ENCODE measurements at places on chromosomes 16 and 17. TPM values are rescaled to one million over a fixed set of nuclear protein-coding genes. Genes with fewer than 3 reads are reported as not detected.

GRCh38 chr17:82544431-82545070 lies 25.0 kb downstream of the FOXK2 start:
- DNase-seq, result no peak

DNA sequence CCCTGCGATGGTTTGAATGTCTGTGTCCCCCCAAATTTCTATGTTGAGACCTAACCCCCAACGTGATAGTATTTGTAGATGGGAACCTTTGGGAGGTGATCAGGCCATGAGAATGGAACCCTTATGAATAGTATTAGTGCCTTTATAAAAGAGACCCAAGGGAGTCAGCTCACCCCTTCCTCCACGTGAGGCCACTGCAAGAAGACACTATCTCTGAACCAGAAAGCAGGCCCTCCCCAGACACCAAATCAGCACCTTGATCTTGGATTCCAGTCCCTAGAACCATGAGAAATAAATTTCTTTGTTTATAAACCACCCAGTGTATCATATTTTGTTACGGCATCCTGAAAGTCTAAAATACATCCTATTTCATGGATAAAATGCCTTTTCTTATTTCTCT lies 64.4 kb upstream of the LRRC37A3 start:
- DNase-seq, result no peak

GRCh38 chr17:82314012-82314726 lies 3.2 kb downstream of the CD7 start:
- no peak for DNase-seq

DNA sequence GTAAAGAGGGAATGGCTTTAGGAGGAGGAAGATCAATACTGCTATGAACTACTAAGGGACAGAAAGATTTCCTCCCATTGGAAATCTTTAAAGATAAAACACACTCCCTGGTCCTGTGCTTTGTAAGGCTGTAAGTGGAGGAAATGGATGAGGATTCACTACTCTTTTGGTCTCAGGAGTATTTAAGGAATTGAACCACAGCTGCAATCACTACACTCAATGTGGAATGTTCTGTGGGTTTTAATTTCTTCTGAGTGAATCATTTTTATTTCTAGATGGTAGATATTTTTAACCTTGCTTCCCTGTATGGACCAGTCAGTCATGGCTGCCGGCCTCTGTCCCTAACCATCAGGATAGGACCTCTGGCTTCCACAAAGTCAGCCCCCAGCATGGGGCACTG lies 65.6 kb downstream of the SDR42E1 start:
- peak; percentile 78 for DNase-seq

DNA sequence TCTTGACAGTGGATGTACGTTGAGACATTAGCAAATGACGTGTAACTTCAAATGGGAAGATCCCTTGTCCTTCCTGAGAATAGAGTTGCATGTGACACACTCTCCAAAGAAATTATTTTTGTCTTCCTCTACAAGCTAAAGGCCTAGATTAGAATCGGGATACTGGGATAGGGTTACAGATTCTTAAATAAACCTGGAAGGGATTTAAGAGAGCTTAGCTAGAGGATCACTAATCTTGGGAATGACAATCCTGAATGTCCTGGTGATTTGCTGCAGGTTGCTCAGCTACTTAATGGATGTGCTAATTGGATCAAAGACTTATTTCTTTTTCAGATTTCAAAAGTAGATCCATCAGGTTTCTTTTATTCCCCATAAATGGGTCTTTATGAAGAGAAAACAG lies 101.9 kb downstream of the KCNJ2 start:
- no peak for DNase-seq

DNA sequence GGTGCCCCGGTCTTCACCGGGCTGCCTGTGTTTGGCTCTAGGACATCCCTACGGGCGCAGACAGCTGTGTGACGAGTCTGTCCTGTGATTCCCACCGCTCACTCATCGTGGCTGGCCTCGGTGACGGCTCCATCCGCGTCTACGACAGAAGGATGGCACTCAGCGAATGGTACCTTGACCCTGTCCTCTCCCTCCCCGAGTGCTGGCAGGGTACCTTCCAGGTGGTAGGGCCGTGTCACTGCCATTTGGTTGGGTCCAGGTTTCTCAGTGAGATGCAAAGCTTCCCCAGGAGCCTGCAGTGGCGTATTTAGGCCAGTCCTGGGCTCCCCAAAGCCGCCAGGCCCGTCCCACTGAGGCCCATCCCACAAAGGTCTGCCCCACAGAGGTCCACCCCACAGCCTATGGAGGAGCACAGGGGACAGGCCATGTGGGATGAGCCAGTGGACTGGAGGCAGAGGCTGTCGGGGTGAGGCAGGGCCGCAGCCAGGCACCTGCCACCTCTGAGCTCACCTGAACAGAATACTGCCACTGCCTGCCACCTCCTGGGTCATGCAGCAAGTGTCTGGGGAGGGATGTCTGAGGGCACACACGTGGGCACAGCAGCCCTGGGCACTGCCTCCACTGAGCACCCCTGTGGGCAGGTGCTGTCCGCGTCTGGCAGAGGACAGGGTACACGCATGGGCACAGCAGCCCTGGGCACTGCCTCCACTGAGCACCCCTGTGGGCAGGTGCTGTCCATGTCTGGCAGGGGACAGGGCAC lies 31.4 kb upstream of the CHMP6 start:
- no peak for DNase-seq

DNA sequence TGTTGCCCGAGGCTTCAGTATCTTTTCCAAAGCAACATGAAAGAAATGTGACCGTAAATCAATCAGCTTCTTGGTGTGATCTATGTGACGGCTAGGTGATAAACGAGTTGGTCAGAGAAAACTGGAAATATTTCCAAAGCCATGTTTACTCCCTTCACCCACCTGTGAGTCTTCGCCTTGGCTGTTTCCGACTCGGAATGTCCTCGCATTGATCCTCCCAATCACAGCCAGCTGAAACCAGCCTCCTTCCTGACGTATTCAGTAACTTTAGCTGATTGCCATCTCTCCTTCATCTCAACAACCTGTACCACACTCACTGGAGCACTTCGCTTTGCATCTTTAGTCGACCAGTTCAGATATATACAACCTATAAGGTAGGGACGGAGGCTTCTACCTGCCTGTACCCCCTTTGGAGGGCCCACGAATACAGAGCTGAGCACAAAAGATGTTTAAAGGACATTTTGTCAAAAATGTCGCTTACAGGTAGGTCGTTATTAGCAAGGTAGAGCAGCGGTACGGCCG lies 705 bp downstream of the KRABD2 start:
- no peak for DNase-seq

- no peak for DNase-seq
Measured at GRCh38 chr16:62406387-62406786, 370.1 kb upstream of the CDH8 start.

DNA sequence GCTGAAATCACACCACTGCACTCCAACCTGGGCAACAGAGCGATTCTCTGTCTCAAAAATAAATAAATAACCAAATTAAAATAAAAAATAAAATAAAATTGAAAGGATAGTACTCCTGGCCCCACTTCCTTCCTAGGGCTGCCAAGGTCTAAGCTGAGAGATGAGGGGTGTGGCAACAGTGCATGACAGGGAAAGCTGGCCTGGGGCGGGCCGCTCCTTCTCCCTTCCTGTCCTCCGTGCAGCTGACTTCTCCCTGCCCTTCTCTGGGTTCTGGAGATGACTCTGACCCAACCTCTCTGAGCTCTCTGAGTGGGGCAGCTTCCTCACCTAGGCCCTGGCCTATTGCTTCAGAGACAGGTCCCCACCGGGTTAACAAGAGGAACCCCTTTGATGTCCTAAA lies 8.7 kb upstream of the SLC25A39 start:
- DNase-seq, result no peak

DNA sequence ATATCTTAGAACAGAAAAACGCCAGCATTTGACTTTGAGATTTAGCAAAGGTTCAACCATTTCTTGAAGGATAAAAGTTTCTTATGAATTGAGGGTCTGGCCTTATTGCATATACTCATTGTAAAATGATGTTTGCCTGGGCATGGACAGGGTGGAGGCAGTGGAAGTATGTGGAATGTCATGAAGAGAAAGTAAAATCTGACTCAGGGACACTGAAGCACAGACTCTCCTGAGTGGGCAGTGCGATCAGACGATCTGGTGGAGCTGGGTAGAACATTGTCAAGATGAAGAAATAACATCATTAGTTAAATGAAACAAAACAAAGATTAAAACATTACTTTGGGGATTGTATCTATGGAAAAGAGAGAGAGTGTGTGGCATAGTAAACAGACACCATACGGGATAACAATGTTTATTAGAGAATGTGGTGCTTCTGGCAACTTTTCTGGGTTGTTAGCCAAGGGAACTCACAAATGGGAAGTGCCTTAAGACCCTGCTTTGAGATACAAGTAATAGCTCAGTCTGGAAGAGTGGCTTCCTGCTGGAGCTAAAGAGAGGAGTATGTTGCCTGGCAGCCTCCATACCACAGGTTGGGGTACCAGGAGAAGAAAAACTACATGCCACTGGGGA lies 4.4 kb downstream of the MAP3K3 start:
- peak; percentile 9 for DNase-seq

DNA sequence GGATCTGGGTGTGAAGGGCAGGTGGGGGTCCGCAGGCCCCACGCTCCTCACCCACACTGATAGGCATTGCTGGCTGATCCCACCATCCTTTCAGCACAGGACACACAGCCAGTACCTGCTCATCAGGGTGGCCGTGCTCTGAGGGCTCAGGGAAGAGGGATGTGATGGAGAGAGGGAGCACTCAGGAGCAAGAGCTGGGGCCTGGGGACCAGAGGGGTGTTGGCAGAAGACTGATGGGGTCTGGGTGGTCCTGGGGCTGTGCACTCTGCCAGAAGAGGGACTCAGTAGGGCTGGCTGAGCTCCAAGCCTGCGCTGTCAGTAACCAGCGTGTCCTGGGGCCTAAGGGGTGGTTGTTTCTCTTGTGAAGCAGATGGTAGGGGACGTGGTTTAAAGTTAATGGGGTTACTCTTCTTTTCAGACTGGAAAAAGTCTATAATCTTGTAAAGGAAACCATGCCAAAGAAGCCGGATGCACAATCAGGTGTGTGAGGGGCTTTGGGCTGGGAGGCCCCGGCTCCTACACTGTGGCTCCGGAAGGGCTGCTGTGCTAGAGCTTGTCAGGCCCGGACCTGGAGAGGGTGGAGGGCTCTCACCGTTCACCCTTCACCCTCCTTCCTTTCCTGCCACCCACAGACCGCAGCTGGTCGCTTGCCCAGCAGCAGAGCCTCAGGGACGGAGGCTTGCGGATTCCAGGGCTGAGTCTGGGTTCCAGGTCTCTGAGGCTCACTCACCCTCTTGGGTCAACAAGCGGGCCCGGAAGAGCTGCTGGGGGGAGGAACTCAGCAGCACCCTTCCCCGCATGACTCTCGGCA lies 27.8 kb downstream of the POLR3E start:
- DNase-seq, result no peak

DNA sequence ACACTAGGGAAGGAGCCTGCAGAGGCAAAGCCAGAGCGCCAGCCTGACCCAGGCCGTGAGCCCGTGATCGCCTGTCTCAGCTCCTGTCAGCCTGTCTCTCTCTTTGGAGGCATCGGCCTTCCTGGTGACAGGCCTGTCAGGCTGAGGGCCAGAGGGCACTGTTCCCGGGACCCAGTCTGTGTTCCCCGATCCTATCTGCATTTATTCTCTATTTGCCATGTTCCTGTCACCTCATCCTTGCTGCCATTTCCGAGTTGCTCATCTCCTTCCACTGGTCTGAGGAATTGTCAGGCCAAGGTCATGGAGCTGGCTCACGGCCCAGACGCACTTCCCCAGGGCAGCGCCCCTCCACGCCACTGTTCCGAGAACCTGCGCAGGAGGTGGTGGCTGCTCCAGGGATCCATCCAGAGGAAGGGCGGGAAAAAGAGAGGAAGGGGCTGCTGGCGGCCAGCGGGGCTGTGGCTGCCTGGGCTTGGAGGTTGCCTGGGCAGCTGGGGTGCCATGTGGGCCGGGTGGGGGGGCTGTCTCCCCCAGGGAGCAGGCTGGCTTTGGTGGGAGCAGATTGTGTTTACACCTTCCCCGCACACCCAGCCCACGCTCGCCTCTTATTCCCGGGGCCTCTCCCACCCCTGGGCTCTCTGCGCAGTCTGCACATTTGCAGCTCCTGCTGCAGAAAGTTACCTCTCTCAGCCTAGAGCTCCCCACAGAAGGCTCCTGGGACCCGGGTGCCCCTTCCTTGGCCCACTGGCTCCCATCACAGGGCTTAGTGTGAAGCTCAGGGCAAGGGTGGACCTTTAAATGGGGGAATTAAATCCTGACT lies 4.9 kb downstream of the PRCD start:
- DNase-seq, result no peak

- no peak for DNase-seq
Measured at GRCh38 chr17:66749217-66749832, 85.6 kb upstream of the CACNG5 start.

- peak; percentile 40 for DNase-seq
Measured at GRCh38 chr16:77918809-77919707, 103.3 kb upstream of the CLEC3A start.

MYL11 gene
- total RNA-seq, result not detected

- DNase-seq, result peak; percentile 97
Measured at GRCh38 chr16:85612191-85612800, 826 bp upstream of the GSE1 start.

DNA sequence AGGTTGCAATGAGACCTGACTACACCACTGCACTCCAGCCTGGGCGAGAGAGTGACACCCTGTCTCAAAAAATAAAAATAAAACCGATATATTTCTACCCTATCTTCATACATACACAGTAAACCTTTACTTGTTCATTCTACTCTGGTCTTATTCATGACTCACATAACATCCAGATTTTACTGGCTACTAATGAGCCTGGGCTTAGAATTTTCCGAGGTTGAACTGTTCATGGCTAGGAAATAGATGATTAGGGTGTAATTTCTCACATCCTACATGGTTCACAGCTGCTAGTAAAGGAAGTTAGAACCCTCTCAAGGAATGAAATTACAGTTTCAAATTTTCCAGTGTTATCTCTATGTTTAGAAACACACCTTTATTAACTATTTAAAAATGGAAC lies 14.7 kb downstream of the GSPT1 start:
- no peak for DNase-seq

DNA sequence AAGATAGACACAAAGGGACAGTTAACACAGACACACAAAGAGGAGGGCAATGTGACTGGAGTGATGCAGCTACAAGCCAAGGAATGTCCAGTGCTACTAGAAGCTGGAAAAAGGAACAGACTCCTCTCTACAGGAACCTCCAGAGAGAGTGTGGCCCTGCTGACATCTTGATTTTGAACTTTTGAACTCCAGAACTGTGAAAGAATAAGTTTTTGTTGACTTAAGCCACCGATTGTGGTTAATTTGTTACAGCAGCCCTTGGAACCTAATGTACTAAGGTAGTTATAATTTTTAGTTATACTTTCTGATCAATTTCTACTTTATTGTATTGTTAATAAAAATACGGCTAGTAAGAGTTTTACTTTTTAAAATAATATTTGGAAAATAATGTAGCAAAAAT lies 129.1 kb downstream of the MYO1D start:
- DNase-seq, result no peak

- DNase-seq, result no peak
Measured at GRCh38 chr17:11545696-11546095, 52.6 kb upstream of the DNAH9 start.

DNA sequence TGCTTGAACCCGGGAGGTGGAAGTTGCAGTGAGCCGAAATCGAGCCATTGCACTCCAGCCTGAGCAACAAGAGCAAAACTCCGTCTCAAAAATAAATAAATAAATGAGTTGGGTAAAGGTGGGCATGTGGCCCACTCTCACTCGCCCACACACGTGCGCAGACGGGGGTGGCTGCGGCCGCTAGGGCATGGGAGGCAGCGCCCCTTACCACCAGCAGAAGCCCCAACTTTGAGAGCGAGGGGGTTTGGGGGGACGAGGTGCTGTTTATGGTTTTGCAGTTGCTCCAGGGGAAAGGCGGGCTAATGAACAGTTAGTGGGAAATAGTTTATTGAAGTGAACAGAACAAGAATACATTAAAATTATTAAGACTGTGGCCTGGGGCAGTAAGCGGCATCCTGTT lies 14.9 kb upstream of the RBFOX3 start:
- no peak for DNase-seq

CTCF gene
- total RNA-seq, result 38.8 TPM

Data from M059J (cell line).